Upper lobe of left lung (tissue), 6 donors: ENCODE measurements at places on chromosomes 13 and 19. TPM values are rescaled to one million over a fixed set of nuclear protein-coding genes. Genes with fewer than 3 reads are reported as not detected.

The ZNF486 gene
- total RNA-seq = 8.1 TPM

The RAB20 gene
- total RNA-seq = 46.7 TPM

The THSD8 gene
- not detected for total RNA-seq

The KIR3DL1 gene
- not detected for total RNA-seq

The ASF1B gene
- total RNA-seq = 1.2 TPM

The RPL13A gene
- total RNA-seq = 974 TPM

The RNF113B gene
- total RNA-seq = not detected

The CYP2F1 gene
- 1.6 TPM for total RNA-seq

The KL gene
- 8.4 TPM for total RNA-seq

The ERICH6B gene
- total RNA-seq = not detected

The OR4F17 gene
- not detected for total RNA-seq

The SLC10A2 gene
- not detected for total RNA-seq

The DAND5 gene
- not detected for total RNA-seq

GRCh38 chr19:32380269-32380668, 25.3 kb upstream of the DPY19L3 start:
- no peak for DNase-seq
- peaks cover 5% of the 10 kb centered on the region for H3K36me3 ChIP-seq
- H3K27me3 ChIP-seq = no peaks in the 10 kb centered on the region
- H3K4me3 ChIP-seq = no peak overlapping the region

DNA sequence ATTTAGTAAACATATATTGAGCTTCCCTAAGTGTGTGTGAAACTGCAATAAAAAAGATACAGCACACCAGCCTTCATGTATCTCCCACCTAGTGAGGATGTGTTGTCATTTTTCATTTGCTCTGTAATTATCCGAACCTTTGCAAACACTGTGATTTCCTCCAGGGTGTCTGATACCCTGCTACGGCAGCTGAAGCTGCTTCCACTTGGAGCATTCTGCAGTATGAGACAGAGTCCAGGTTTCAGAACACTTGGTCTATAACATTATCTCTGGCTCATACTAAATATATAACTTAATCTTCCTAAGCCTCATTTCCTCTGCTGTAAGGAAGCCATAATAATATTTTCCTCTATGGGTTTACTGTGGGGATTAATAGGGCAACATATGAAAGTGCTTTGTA, 1338.1 kb upstream of the SLC10A2 start:
- H3K27ac ChIP-seq = no peak overlapping the region
- no peaks in the 10 kb centered on the region for H3K27me3 ChIP-seq
- H3K4me1 ChIP-seq = no peaks in the 10 kb centered on the region
- no peak overlapping the region for H3K4me3 ChIP-seq
- no peak for DNase-seq
- H3K36me3 ChIP-seq = no peaks in the 10 kb centered on the region

DNA sequence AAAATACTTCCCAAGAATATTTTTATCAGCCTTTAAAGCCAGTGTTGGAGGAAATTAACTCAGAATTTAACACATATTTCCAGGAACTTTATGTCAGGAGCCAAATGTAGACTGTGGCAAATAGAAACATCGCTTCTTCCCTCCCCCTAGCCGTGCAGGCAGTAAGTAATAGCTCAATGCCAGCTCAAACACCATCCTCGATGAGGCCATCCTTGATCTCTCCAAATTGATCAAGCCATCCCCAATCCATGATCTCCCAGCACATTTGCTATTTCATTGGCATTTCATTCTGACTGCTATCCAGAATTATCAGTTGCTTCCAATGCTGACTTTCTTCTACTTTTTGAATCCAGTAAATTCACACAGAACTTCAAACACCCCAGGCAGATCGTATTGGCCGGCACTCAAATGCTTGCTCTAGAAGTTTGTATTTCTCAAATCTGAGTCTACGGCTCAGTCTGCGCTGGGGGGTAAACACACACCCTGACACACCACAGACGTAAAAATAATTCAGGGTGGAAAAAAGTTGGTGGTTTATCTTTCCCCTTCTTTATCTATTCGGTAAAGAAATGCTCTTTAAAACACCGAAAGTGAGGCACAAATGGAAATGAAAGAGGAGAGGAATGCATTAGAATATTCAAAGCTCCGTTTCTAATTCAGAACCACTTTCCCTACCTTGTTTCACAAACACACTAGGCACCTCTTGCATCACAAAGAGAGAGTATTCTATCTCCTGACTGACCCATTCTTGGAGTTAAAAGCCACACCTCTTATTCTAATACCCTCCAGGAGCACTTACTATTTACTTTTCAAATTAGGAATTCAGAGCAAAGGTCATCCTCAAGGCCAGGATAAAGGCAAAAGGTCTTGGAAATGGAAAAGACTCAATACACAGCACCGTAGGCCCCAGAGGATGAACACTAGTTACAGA, 991 bp downstream of the OBI1 start:
- H3K4me3 ChIP-seq = peak overlapping the region; percentile 93
- H3K27me3 ChIP-seq = no peaks in the 10 kb centered on the region
- H3K36me3 ChIP-seq = no peaks in the 10 kb centered on the region
- no peak for DNase-seq
- H3K27ac ChIP-seq = peak overlapping the region; percentile 89

- DNase-seq = no peak
- H3K4me3 ChIP-seq = no peak overlapping the region
- H3K27me3 ChIP-seq = no peaks in the 10 kb centered on the region
- H3K36me3 ChIP-seq = peaks cover 4% of the 10 kb centered on the region
- no peak overlapping the region for H3K27ac ChIP-seq
These were observed 9.7 kb upstream of the GPR18 start for GRCh38 chr13:99267927-99268326.

GRCh38 chr19:38068826-38069225, 155.2 kb downstream of the DPF1 start:
- no peaks in the 10 kb centered on the region for H3K27me3 ChIP-seq
- no peaks in the 10 kb centered on the region for H3K36me3 ChIP-seq
- H3K4me3 ChIP-seq = no peak overlapping the region
- no peaks in the 10 kb centered on the region for H3K4me1 ChIP-seq
- DNase-seq = no peak

GRCh38 chr19:1882089-1882785, 3.1 kb downstream of the ABHD17A start:
- peak overlapping the region; percentile 93 for H3K27ac ChIP-seq
- peaks cover 35% of the 10 kb centered on the region for H3K4me1 ChIP-seq
- no peaks in the 10 kb centered on the region for H3K27me3 ChIP-seq
- DNase-seq = peak; percentile 79
- peaks cover 19% of the 10 kb centered on the region for H3K36me3 ChIP-seq

DNA sequence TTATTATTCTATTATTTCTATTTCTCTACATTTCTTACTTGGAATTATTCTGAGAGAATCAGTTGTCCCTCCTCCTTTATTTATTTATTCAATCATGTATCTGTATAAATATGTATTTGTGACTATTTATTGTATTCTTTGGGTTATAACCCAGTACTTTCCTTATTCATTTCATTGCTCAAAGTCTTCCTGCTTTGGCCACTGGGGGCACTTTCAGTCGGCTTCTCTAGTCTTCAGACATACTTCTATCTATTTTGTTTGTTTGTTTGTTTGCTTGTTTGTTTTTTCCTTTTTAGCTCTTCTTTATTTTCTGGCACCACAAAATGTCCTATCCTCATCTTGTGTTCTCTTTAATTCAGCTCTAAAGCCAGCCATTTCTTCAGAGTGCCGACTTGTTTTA, 260.4 kb downstream of the NALCN start:
- H3K27ac ChIP-seq = no peak overlapping the region
- no peaks in the 10 kb centered on the region for H3K27me3 ChIP-seq
- no peaks in the 10 kb centered on the region for H3K4me1 ChIP-seq
- no peak overlapping the region for H3K4me3 ChIP-seq
- no peak for DNase-seq
- no peaks in the 10 kb centered on the region for H3K36me3 ChIP-seq

- no peaks in the 10 kb centered on the region for H3K27me3 ChIP-seq
- no peak overlapping the region for H3K27ac ChIP-seq
- peaks cover 4% of the 10 kb centered on the region for H3K36me3 ChIP-seq
- no peak overlapping the region for H3K4me3 ChIP-seq
- no peak for DNase-seq
- H3K4me1 ChIP-seq = no peaks in the 10 kb centered on the region
These were observed 9.9 kb downstream of the ABCA7 start for GRCh38 chr19:1049800-1050199.

GRCh38 chr19:45763691-45764294, 5.3 kb downstream of the SIX5 start:
- no peak overlapping the region for H3K4me3 ChIP-seq
- peaks cover 20% of the 10 kb centered on the region for H3K4me1 ChIP-seq
- H3K27me3 ChIP-seq = peaks cover 3% of the 10 kb centered on the region
- no peaks in the 10 kb centered on the region for H3K36me3 ChIP-seq

- no peaks in the 10 kb centered on the region for H3K27me3 ChIP-seq
- DNase-seq = no peak
- no peak overlapping the region for H3K4me3 ChIP-seq
- peaks cover 97% of the 10 kb centered on the region for H3K36me3 ChIP-seq
- no peak overlapping the region for H3K27ac ChIP-seq
- H3K4me1 ChIP-seq = no peaks in the 10 kb centered on the region
These were observed 13.1 kb downstream of the DCAF15 start for GRCh38 chr19:13965377-13965896.

DNA sequence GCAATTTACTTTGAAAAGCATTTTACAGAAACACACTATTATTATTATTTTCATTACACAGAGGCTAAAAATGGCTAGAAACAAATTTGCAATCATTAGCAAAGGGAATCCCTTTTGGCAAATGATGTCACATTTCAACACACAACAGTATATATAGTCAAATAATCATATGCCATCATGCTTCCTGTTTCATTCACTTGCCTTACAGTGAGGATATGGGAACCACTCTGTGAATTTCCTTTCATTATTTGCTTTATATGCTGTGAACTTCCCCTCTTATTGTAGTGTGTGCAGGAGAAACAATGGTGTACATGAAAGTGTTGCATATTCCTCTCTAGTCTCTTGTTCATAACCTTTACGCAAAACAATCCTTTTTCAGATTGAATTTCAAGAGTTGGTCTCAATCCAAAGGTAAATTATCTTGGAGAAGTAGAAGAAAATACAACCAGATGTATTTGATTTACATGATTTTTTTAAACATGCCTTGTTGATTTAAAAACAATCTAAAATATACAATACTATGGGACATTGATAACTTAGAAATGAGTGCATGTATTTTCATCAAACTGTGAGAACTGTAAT, 657.3 kb downstream of the EFNB2 start:
- DNase-seq = no peak
- H3K4me1 ChIP-seq = no peaks in the 10 kb centered on the region
- H3K4me3 ChIP-seq = no peak overlapping the region
- H3K27me3 ChIP-seq = no peaks in the 10 kb centered on the region

GRCh38 chr13:91133941-91134802, 213.3 kb upstream of the MIR17HG start:
- H3K27me3 ChIP-seq = no peaks in the 10 kb centered on the region
- H3K36me3 ChIP-seq = no peaks in the 10 kb centered on the region
- no peak for DNase-seq
- no peak overlapping the region for H3K27ac ChIP-seq
- no peak overlapping the region for H3K4me3 ChIP-seq

DNA sequence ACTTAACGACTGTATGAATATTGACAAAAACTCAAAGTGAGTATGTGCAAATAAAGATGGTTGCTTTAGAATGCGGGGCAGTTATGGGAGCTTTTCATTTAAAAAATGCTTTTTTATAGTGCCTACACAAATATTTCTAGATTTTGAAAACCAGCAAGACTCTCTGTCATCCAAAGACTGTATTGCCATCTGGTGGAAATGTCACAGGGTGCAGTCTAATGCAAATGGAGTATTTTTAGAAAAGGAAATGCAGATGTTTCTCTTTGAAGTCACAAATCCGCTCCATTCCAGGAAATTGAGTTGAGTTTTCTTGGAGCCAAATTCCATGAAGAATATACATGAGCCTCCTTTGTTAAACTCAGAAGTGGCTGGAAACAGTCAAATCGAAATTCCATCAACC, 2.3 kb upstream of the C1QTNF9B start:
- no peak for DNase-seq
- no peak overlapping the region for H3K27ac ChIP-seq
- H3K36me3 ChIP-seq = no peaks in the 10 kb centered on the region
- peaks cover 8% of the 10 kb centered on the region for H3K4me1 ChIP-seq
- H3K4me3 ChIP-seq = no peak overlapping the region

DNA sequence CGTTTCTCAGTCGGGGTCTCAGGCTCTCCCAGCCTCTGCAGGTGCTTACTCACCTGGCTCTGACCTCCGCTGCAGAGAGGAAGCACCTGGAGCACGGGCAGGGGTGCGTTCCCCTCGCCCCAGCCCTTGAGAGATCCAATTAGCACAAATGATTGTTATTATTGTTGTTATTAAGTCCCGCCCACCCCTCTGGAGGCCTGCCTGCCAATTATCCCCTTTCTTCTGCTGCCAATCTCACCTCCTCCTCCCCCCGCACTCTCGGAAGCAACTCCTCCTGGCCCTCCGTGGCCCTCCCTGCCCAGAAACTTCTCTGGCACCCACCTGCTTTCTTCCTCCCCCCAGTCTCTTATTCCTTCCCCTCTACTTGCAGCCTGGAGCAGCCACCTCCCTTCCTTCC, 8.8 kb downstream of the ZNF787 start:
- no peaks in the 10 kb centered on the region for H3K36me3 ChIP-seq
- peak overlapping the region; percentile 83 for H3K27ac ChIP-seq
- peaks cover 77% of the 10 kb centered on the region for H3K4me1 ChIP-seq
- DNase-seq = no peak

DNA sequence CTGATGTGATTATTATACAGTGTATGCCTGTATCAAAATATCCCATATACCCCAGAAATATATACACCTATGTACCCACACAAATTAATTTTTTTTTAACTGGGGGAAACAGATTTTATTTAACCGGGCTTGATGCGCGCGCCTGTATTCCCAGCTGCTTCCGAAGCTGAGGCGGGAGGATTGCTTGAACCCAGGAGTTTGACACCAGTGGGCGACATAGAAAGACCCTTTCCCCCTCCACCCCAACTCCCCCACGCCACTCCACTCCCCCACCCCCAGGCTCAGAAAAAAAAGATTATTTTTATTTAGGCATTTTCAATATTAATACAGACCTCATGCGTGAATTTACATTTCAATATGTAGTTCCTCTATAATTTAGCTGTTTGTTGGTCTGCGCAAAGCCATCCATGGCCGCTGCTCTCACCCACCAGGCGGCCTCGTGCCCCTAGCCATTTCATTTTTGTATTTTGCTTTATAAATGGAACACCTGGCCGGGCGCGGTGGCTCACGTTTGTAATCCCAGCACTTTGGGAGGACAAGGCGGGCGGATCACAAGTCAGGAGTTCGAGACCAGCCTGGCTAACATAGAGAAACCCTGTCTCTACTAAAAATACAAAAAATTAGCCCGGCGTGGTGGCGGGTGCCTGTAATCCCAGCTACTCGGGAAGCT, 836 bp upstream of the VPS36 start:
- no peak overlapping the region for H3K27ac ChIP-seq
- DNase-seq = peak; percentile 44
- H3K4me1 ChIP-seq = peaks cover 45% of the 10 kb centered on the region
- H3K27me3 ChIP-seq = no peaks in the 10 kb centered on the region
- H3K36me3 ChIP-seq = no peaks in the 10 kb centered on the region

DNA sequence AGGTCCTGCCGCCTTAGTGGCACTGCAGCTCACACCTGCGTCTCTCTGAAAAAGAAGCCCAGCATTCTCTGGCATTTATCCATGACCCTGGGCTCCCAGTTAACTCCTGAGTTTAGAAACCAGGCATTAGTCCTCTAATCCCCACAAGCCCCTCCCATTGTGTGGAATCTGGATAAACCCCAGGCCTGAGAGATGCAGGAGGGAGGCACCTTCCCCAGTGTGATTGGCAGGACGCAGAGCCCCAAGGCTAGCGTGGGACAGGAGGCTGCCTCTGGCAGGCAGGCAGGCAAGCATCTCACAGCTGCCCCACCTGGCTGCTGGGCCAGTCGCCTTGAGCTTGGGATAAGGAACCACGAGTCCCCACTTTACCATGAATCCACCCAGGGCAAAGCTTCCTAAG, 11.0 kb upstream of the SERPINE3 start:
- H3K36me3 ChIP-seq = no peaks in the 10 kb centered on the region
- H3K4me3 ChIP-seq = no peak overlapping the region
- no peaks in the 10 kb centered on the region for H3K4me1 ChIP-seq
- H3K27me3 ChIP-seq = no peaks in the 10 kb centered on the region
- no peak for DNase-seq
- H3K27ac ChIP-seq = no peak overlapping the region
